ENCODE measurements at places on chromosomes 13 and 19.

DNA sequence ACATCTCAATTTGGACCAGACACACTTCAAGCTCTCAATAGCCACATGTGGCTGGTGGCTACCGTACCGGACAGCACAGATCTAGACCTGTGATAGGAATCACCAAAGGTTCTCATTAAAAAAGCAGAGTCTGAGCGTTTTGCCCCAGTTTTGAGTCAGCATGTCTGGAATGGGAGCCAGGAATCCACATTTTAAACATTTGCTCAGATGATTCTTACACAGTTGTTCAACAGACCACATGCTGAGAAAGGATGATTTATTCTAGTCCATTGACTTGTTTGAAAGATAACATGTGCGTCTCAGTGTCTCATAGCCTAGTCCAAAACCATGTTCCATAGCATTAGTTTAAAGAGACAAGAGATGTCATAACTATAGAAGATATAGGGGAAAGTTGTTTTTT is 53.4 kb downstream of the FLT3 start:
- DNase-seq: no peak

DNA sequence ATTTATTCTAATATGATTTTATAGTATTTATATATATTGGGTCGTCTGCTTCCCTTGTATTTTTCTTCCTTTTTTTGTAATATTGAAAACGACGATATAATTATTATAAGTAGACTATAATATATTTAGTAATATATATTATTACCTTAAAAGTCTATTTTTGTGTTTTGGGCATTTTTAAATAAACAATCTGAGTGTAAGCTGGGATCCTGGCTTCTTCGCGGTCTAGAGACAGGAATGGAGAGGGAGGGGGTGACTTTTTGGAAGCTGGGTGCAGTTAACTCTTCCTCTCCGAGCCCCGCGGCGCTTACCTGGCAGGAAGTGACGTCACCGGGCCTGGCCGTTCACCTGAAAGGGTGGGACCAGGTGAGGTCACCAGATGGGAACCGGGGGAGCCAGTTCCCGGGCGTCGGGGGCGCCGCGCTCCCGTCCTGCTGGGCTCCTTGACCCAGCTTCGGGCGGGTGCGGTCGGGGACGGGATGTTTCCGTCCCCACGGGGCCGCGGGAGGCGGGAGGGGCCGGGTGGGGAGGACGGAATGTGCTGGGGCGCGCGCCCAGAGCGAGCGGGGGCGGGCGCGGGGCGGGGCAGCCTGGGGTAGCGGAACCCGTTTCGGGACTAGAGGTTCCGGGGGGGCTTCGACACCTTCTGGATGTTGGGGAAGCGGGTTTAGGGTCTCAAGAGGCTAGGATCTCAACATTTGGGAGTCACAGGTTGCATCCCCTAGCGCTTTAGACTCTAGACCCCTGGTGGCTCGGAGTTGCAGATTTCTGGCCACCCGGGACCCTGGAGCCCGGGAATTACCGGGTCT is 2.8 kb downstream of the ZFP36 start:
- DNase-seq: peak; percentile 60

DNA sequence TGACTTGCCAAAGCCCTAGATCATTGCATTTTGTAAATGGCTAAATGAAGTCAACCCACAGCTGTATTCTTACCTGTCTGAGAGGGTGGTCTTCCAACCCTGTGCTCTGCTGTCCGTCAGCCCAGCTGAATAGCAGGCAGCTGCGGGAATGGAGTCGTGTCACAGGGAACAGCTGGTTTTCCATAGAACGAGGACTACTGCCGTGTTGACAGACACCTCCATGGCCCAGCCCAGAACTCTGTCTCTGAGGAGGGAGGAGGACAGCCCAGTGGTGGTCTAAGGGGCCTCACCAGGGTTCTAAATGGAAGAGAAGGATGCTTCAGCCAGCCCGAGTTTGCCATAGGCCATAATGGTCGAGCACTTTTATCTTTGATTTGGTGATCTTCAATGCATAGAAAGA is 110.7 kb downstream of the SLC7A1 start:
- DNase-seq: no peak

GRCh38 chr19:4991538-4991937 is 22.6 kb downstream of the KDM4B start:
- DNase-seq: no peak

GRCh38 chr13:51269039-51269438 is 46.8 kb downstream of the FAM124A start:
- peak; percentile 60 for DNase-seq

All from fibroblast of lung (primary cell).